Mammary microvascular endothelial cell (primary cell): ENCODE measurements at places on chromosomes 6 and 20. TPM values are rescaled to one million over a fixed set of nuclear protein-coding genes. Genes with fewer than 3 reads are reported as not detected.

LAMA2 gene
- 0.53 and 0.59 TPM in 2 replicates for total RNA-seq

ACTL10 gene
- total RNA-seq, result 1.6 and 1.8 TPM in 2 replicates

TOMM6 gene
- total RNA-seq, result 313 and 322 TPM in 2 replicates

TSBP1 gene
- not detected in 2 replicates for total RNA-seq

FAM217A gene
- total RNA-seq, result not detected in 2 replicates

CDSN gene
- not detected in 2 replicates for total RNA-seq

SEL1L2 gene
- total RNA-seq, result not detected in 2 replicates

FAM209B gene
- total RNA-seq, result not detected in 2 replicates

RAB23 gene
- total RNA-seq, result 10.1 and 11.1 TPM in 2 replicates

ADGRG6 gene
- total RNA-seq, result 48.6 and 49.5 TPM in 2 replicates

HLA-DQB2 gene
- total RNA-seq, result not detected in 2 replicates

EDN1 gene
- 224 TPM in 2 replicates for total RNA-seq

FAM83D gene
- total RNA-seq, result 51.6 and 57.4 TPM in 2 replicates

MAPK14 gene
- total RNA-seq, result 38.0 TPM in 2 replicates

HCK gene
- total RNA-seq, result not detected in 2 replicates

ZNF391 gene
- 0.27 and 0.64 TPM in 2 replicates for total RNA-seq

WFDC10B gene
- not detected in 2 replicates for total RNA-seq

KCNK16 gene
- total RNA-seq, result not detected in 2 replicates
